ENCODE measurements at places on chromosomes 2 and 18.

DNA sequence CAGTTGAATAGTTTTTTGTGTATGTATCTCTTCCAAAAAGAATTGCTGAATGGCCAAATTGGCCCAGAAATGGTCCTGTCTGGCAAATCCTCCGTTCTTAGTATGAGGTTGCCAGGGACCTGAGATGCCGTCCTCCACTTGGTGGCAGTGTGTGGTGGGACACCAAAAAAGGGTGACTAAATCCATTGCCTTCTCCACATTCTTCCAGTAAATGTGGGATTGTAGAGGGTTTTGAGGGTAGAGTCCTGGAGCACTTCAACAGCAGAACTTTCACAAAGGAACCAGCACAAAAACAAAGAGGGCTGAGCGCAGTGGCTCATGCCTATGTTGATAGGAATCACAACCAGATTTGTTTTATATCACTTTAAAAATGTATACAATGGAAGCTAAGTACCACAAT lies 199.9 kb downstream of the BCL2 start:
- DNase-seq, result no peak

- DNase-seq, result peak; percentile 34
Observed at GRCh38 chr2:82998781-82999180, 1460.3 kb downstream of the SUCLG1 start.

GRCh38 chr2:48229063-48229462 lies 300.9 kb upstream of the STON1 start:
- no peak for DNase-seq

- DNase-seq, result no peak
Observed at GRCh38 chr2:43576981-43577892, 18.6 kb downstream of the THADA start.

DNA sequence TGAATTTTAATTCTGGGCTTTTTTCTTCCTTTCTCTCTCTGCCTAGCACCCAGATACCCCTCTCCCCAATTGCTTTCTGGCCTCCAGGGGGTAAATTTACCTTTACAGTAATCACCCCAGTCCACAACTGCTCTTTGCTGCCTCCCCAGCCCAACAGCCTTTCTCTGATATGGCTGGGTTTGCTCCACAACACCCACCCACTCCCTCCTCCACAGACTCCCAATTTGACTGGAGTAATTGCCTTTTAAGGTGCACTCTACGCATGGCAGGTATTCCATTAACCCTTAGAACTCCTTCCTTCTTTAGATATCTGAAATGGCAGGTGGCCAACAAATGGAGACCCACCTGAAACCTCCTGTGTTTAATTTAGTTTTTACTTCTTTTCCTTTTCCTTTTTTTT lies 3.6 kb downstream of the CELF4 start:
- no peak for DNase-seq

- DNase-seq, result no peak
Observed at GRCh38 chr18:62867534-62867933, 152.2 kb downstream of the PHLPP1 start.

DNA sequence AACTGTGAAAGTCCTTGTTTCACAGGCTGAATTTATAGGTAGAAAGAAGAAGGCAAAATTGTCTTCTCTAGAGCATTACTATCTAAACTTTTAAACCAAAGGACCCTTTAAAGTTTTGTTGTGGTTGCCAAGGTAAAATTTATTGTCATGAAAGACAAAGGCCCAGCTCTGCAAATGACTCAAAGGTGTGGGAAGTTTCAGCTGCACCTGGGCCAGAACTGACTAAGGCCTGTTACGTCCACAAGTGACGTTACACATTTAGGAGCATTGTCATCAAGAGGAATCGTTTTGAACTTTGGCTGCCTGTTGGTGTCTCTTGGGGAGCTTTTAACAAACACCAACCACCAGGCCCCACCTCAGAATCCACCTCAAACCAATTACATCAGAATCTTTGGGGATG lies 8.1 kb upstream of the DSC3 start:
- no peak for DNase-seq

DNA sequence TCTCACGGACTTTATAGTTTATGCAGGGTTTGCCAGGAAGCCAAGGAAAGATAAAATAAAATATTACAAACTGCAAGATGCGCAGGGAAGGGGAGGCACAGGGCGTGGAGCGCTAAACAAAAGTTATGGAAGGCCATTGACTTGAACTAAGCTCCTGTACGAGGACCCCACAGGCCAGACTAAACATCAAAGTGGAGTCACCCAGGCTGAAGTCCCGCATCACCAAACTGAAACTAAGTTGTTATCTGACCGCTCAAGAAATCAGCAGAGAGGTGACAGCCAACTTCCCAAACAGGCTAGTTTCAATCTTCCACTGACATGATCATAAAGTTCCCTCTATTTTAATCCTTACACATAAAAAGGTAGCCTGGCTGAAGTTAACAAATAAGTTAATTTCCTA lies 90.5 kb upstream of the YWHAQ start:
- no peak for DNase-seq

GRCh38 chr18:24014062-24014985 lies at the start of gene TTC39C:
TSS of gene TTC39C (plus strand) at chr18:24014754. CDS start at chr18:24014872, 118 bp downstream.
- no peak for DNase-seq

DNA sequence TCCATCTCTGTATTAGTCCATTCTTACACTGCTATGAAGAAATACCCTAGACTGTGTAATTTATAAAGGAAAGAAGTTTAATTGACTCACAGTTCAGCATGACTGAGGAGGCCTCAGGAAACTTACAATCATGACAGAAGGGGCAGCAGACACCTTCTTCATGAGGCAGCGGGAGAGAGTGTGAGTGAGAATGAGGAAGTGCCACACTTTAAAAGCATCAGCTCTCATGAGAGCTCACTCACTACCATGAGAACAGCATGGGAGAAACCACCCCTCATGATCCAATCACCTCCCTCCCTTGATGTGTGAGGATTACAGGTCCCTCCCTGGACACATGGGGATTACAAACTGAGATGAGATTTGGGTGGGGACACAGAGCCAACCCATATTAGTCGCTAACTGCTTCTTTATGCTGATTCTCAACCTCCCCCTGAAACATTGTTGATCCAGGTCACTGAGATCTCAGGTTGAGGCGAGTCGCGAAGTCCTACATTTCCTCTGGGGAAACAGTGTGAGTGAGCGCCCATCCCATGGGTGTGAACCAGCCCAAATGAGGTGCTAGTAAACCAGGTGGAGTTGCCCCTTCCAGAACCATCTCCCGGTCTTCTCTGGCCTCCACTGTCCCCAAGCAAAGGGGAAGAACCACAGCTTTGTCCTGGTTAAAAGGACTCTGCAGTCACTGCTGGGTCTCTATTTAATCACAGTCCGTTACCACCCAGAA lies 123.8 kb downstream of the CAPN13 start:
- DNase-seq, result no peak

DNA sequence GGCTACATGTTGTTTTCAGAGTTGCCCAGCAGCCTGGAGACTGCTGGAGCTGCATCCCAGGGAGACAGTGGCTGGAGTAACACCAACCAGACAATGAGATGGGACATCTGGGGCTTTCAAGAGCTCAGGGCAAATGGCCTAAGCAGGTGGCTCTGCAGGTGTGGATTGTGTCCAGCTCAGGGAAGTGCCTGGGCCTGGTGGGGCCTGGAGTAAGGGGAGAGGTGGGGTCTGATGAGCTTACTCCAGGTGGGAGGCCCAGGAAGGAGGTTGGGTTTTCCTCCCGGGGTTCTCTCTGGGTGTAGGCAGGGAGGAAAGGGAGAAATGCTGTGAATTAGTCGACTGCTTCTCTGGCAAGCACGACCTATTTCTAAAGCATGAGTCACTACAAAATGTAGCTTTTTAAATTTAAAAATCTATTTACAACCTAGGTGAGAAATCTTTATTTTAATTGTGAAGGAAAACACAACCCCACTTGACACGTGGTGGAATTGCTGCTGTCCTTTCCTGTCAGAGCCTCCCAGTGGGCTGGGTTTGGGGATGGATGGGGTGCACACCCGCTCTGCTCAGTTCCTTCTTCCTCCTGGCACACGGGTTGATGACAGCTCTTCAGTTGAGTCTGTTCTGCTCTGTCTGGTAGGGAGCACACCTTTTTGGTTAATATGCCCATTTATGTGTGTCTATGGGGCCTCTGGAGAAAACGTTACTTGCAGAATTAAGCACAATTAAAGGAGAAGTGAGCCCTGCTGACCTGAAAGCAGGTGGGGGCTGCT lies 81.6 kb downstream of the SH3RF3 start:
- no peak for DNase-seq

DNA sequence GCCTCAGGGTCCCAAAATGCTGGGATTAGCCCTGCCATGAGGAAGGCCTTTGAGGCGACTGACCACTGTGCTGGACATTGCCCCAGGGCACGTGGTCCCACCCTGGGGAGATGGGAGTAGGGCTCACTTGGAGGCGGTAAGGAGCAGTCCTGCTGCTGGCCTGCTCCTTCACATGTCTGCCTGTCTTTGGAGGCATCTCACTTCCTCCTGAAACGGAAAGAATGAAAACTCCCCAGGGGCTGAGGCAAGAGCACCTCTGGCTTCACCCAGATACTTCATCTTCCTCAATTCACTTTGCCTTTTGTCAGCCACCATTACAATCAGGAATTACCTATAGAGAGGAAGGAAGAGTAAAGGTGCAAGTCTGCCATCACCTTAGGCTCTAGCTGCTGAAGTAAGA lies 59.9 kb upstream of the GATA6 start:
- no peak for DNase-seq
